ENCODE measurements at places on chromosomes 4 and X. TPM values are rescaled to one million over a fixed set of nuclear protein-coding genes. Genes with fewer than 3 reads are reported as not detected.
A peak's percentile ranks its signal among the peaks of the same experiment; 100 is the strongest.

GRCh38 chr4:163866728-163867315 is 372.3 kb downstream of the TMA16 start:
- no peak for DNase-seq

DNA sequence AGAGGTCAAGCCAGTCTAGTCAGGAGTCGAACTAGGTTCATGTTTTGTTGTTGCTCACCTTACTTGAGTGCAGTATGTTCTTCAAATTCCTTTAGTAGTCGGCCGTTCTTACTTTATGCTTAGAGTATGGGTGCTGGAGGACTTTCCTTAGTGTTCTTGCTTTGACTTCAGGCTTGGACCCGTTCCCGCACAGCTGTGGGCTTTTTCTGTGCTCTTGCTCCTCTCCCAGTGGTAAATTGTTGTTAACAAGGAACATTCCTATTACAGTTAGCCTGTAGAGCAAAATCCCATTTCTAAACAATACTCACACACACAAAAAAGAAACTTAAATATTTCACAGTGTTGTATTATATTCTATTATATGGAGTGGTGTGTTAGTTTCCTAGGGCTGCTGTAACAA is 113.5 kb downstream of the RAP1GDS1 start:
- peak; percentile 39 for DNase-seq

DNA sequence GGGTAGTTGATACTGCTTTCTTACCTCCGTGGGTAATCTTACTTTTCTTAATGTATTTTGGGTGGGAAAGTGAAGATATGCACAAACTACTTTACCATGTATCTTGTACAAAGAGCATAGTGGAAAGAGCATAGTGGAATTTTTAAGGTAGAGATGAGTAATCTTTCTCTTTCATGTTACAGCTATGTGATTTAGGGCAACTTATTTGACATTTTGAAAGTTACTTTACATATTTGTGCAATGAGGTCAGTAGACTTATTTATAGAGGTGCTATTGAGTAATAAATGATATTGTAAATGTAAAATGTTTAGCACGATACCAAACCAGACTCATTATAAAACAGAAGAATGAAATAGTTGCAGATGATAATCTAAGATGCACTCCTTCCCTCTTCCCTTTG is 351.2 kb downstream of the TRAM1L1 start:
- no peak for DNase-seq

DNA sequence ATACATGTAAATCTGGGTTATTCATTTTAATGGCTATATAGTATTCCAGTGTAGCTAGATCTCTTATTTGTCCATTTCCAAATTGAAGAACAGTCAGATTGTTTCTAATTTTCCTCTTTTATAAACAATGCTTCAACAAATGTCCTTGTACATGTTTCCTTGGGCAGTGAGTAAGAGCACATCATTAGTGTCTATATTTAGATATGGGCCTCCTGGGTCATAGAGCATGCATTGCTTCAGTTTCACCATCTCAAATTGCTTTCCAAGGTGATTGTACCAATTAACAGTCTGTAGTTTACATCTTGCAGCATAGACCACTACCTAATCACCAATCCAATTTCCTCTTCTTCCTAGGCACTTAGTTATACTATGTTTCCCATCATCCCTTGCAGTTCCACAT is 13.4 kb downstream of the PHKA2 start:
- no peak for DNase-seq

GRCh38 chrX:153681175-153681574 is 6.6 kb upstream of the SLC6A8 start:
- DNase-seq: no peak

DNA sequence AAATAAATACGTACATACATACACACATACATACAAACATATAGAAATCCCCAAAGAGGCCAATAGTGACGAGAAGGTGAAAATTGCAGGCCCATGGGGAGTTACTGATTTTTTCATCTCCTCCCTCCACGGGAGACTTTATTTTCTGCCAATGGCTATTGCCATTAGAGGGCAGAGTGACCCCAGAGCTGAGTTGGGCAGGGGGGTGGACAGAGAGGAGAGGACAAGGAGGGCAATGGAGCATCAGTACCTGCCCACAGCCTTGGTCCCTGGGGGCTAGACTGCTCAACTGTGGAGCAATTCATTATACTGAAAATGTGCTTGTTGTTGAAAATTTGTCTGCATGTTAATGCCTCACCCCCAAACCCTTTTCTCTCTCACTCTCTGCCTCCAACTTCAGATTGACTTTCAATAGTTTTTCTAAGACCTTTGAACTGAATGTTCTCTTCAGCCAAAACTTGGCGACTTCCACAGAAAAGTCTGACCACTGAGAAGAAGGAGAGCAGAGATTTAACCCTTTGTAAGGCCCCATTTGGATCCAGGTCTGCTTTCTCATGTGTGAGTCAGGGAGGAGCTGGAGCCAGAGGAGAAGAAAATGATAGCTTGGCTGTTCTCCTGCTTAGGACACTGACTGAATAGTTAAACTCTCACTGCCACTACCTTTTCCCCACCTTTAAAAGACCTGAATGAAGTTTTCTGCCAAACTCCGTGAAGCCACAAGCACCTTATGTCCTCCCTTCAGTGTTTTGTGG is 180.7 kb downstream of the AR start:
- no peak for DNase-seq

DNA sequence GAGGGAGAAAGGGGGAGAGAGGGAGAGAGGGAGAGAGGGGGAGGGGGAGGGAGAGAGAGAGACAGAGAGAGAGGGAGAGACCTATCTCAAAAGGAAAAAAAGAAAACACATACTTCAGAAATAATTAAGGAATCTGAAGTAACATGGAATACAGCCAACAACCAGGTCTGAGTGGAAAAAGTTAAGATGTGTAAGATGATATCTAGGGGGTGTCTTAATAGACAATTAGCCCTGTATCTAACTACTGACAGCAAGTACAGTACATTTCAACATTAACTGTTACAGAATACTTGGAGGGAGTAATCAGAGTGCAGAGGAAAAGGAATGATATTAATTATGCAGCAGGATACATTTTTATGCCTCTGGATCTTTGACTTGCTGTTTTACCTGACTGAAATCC is 22.4 kb downstream of the NUP54 start:
- DNase-seq: no peak

Gene ZNF732
- not detected for total RNA-seq

Gene ESX1
- not detected for total RNA-seq

Gene DRD5
- total RNA-seq: not detected

Gene PCDH19
- total RNA-seq: 0.32 TPM

Measured in Right ventricle myocardium superior (tissue), 1 donor.